ENCODE measurements at places on chromosomes 4 and X.

GRCh38 chrX:120468071-120468470 is 1.0 kb downstream of the LAMP2 start:
- no peak for DNase-seq

GRCh38 chr4:26958925-26959653 is 98.4 kb downstream of the STIM2 start:
- DNase-seq, result no peak

DNA sequence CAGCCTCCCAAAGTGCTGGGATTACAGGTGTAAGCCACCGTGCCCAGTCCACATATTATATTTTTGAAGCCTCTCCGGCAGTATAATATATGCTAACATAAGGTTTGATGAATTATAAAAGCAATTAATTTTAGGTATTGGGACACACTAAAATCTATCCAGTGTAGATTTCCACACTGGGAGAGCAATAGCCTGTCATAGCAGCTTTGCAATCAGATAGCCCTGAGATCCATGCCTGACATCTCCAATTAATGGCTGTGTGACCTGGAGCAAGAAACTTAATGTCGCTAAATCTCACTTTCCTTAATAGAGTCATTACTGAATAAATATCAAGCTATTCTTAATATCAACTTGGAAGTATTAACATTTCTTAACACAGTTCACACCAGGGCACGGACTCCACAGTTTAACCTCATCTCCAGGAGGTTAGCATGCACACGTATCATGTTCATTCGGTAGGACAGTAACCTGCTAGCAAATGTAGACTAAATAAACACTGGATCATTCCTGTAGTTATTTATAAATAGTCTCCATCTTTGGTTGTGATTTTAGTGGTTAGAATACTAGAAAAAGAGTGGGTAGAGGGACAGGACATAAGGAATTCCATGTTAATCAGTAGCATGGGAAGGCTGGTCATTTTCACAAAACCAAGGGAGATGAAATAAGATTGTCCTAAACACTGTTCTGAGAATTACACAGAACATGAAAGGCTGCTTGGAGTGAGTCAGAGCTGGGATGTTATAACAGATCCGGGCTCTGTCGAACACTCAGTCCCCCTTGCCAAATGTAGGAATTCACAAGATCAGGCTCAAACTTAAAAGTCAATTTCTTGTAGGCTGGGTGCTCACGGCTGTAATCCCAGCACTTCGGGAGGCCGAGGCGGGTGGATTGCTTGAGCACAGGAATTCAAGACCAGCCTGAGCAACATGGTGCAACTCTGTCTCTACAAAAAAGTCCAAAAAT is 254.7 kb downstream of the PALLD start:
- DNase-seq, result no peak

GRCh38 chr4:66855956-66856355 is 689.3 kb downstream of the CENPC start:
- no peak for DNase-seq

- DNase-seq, result no peak
Observed at GRCh38 chrX:7163146-7163677, 15.3 kb upstream of the PUDP start.

GRCh38 chr4:24603343-24603742 is 19.0 kb upstream of the DHX15 start:
- DNase-seq, result no peak

GRCh38 chrX:15790769-15791290 is 546 bp downstream of the ZRSR2 start:
- DNase-seq, result no peak

DNA sequence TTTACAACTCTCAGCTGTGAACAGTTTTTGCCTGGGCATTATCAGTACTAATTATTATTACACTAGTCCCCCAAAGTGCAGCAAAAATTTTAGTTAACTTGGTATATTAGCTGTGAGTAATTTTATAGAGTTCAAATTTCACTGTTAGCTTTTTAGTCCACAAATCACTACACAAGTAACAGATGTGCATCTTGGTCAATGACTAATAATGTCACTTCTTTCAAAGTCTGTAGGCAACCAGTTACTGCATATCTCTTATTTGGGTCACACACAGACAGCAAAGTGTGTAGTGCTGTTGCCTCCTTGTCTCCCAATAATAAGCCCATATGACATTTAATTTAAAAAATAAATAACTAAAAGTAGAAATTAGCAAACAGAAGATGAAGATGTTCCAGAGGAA is 159.9 kb downstream of the SCFD2 start:
- no peak for DNase-seq

GRCh38 chr4:3145234-3145924 is 70.9 kb downstream of the HTT start:
- DNase-seq, result no peak

GRCh38 chr4:114277690-114278089 is 298.2 kb upstream of the ARSJ start:
- DNase-seq, result no peak

DNA sequence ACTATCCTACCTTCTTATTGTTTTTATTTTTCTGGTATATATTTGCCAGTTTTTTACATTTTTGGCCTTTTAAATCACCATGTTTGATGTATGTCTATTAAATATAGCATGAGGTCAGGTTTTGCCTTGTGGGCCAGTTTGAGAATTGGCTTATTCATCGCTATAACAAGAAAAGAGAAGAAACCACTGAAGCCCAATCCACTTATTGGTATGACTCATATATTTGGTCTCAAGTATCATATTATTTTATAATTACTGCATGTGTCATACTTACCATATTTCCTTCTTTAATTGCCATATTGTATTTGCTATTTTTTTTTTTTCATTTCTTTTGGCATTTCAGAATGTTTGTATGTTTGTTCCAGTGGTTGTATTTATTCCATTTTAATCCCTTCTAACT is 99.3 kb downstream of the IRF2 start:
- DNase-seq, result no peak

- no peak for DNase-seq
Observed at GRCh38 chr4:3484057-3484973, 21.2 kb downstream of the DOK7 start.

DNA sequence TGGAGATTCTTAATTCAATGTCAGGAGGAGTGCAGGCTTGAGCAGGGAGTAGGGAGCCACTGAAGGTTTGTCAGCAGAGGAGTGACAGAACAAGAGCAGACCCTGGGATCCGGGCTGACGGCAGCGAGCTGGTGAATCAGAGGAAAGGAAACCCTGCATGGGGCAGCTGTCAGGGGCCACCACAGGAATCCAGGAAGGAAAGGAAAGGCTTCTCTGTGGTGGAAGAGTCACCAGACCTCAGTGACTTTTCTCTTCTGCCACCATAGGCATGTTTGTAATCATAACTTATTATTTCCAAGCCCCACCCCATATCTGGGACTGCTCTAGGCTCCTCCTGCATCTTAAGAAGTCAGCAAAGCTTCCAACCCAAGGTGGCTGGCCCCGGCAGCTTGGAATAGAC is 150.9 kb downstream of the BCOR start:
- no peak for DNase-seq

GRCh38 chrX:136035663-136036062 is 50.4 kb downstream of the SLC9A6 start:
- no peak for DNase-seq

GRCh38 chr4:51998837-51999236 is 21.3 kb downstream of the LRRC66 start:
- no peak for DNase-seq

GRCh38 chrX:129540068-129540653 is at the start of gene OCRL:
Gene OCRL (plus strand): TSS chrX:129540259. CDS start chrX:129540440, 181 bp downstream.
- peak; percentile 54 for DNase-seq

DNA sequence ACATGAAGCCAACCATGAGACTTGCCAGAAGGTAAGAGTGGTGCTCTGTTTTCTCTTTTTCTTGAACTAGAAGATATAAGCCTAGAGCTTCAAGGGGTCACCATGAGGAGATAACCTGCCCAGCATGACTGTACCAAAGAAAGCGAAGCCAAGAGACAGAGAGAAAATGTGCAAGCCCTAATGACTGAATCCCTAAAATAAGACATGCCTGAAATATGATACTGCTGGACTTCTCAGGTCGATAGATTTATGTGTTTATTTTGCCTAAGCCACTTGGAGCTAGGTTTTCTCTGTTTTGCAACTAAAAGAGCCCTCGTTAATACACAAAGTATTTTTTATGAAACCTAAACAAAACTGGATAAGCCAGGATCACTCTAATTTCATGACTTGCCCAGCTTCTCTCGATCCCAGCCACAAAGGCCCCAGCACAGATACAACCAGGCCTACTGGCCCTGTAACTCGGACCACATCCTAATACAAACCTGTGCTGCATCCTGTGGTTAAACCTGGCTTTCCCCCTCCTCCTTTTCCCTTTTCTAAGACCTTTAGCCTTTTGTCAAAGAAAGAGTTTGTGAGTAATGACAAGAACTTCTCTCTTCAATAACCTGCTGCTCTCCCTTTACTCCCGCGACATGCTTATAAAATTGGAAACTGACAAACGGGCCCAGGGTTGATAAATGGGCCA is 185.8 kb downstream of the APBB2 start:
- DNase-seq, result no peak

DNA sequence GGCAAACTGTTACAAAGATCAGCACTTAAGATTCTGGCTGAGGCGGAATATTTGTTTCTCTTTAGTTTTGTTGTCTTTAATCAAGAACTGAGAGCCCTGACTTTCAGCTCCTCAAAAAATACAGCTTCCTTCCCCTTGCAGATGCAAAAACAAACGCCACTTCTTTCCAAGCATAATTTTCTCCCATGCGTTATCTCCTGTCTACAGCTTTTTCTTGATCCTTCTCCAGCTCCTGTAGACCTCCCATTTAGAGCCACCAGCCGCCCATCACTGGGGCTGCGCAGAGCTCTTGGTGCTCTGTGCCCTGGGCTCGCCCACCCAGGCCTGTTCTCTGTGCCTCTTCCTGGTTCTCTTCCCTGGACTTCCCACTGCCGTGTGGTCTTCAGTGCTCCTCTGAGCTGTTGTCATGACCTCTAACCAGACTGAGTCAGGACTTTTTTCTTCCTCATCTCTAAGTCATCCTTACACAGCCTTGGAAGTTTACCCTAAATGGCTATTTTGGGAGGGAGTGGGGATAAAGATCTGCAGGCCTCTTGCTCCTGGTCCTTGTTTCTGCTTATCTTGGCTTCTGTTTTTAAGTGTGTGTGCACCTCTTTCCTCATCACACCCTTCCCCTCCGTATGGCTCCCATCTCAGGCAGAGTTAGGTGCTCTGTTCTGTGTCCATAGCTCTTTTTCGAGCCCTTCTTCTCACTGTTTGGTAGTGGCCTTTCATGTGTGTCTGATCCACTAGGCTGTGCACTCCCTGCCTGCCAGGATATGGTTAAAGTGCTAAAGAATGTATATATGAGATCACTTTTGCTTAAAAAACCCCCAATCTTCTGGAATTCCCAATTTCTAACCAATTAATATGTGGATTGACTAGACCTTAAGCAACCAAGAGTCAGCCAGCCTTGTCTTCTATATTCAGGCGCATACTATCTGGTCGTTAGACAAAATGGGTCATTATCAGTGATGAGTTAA is 122.5 kb downstream of the PTTG2 start:
- no peak for DNase-seq

GRCh38 chrX:54172455-54172854 is 10.6 kb downstream of the FAM120C start:
- DNase-seq, result no peak

DNA sequence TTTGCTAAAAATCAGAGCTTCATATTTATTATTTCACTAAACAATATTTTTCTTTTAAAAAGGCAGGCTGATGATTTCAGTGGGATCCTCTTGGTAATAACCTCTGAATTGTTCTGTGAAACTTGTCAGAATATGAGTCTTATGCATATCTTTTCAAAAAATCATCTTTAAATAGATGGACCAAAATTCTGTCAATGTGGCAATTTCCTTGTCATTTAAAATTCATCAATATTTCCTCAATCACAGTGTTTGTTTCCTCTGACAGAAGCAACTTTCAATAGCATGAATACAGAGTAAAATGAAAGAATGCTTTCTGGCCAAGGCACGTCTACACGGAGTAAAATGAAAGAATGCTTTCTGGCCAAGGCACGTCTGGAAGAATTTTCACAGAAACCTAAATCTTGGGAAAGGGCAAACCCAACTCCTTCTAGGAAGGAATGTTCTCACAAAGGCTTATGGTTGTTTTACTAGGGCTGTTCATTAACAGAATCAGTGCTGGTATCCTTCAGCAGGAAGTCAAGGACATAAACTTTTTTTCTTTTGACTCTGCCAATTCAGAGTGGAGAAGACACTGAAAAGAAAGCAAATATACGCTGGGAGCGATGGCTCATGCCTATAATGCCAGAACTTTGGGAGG is 99.0 kb upstream of the GPR34 start:
- no peak for DNase-seq

DNA sequence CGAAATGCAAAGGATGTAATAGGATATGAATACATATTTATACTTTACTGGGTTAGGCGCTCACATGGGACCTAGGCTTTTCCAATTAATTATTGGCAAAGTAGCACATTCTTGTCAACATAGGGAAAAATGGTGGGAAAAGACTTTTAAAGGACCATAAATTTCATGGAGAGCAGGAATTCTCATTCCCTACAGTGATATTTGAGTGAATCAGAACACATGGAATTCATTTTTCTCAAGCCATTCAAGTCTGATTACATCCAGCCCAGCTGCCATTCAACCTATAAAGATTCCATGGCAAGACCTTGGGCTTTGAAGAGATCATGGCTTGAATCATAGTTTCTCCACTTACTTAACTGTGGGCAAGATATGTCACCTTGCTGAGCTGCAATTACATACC is 150.4 kb downstream of the SOWAHB start:
- DNase-seq, result no peak

Data from CD4-positive, alpha-beta T cell treated with Interleukin-12 subunit alpha and Interleukin-12 subunit beta, for 1 hour (primary cell).